ENCODE measurements at places on chromosomes 16 and 17.

DNA sequence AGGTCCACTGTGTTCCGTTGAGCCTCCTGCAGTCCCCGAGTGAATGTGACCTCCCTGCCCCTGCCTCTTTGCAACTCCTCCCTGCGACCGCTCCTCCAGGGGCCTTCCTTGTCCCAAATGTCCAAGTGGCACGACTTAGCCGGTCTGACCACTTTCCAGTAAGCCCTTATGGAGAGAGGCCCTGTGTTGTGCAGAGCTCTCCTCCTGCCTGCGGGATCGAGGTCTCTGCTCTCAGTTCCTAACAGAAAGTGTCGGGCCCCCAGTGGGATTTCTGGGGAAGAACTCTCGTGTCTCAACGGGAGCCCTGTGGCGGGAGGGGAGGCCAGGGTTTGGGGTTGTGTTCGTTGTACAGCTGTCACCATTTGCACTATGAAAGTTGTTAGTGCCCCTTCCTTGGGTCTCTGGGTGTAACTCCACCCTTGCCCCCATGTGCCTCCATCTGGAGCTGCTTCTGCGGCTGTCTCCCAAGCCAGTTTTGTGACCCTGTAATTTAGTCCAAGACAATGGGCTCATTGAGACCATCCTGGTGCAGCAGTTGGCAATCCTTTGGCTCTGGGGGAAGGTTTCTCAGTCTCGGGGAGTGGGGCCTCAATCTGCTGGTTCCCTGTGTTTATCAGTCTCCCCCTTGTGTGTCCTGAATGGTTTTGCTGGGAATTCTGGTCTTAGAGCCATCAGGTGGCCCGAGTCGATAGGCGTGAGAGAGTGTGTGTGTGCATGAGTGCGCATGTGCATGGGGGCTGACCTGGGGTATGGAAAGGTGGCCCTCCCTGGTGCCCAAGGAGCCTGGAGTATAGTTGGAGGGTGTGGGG, 234.5 kb downstream of the SEC14L1 start:
- DNase-seq = no peak

DNA sequence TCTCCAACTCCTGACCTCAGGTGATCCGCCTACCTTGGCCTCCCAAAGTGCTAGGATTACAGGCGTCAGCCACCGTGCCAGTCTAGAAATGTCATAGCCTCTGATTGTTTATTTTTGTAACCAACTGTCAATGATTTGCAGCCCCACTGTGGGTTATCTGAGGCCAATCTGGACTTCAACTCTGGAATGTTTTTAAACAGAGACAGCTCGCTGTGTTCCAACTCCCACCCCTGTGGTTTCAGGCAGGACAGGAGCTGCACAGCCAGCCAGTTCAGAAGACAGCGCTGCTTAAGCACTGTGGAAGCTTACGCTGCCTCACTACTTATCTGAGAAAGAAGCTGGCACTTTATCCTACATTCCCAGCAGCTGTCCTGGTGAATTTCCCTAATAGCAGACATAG, 19.5 kb downstream of the MRM3 start:
- DNase-seq = no peak

DNA sequence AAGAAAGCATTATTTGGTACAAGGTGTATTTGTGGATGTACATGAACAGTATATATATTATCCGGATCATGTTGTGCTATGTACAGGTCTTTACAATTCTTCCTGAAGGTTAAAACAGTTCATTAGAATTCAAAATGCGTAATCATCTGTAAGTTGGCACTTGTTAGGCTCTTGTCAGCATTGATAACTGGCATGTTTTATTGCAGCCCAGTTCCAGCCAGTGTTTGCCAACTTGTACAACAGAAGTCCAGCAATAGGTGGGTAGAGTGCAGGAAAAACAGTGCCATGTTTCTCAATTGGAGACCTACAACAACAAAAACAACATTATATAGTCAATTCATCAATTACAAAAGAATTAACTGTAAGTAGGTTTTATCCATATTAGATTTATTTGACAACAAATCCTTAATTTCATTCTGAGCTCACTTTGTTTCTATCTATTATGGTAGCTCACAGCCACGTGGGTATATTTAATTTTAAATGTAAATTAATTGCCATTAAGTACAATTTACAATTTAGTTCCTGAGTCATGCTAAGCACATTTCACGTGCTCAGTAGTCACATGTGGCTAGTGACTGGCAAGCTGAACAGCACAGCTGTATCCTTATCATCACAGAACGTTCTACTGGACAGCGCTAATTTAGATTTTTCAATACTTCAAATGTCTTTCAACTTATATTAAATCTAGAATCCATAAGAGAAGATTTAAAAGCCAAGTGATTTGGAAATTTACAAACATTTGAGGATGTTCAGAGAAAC, 8.6 kb upstream of the ANKFY1 start:
- no peak for DNase-seq

DNA sequence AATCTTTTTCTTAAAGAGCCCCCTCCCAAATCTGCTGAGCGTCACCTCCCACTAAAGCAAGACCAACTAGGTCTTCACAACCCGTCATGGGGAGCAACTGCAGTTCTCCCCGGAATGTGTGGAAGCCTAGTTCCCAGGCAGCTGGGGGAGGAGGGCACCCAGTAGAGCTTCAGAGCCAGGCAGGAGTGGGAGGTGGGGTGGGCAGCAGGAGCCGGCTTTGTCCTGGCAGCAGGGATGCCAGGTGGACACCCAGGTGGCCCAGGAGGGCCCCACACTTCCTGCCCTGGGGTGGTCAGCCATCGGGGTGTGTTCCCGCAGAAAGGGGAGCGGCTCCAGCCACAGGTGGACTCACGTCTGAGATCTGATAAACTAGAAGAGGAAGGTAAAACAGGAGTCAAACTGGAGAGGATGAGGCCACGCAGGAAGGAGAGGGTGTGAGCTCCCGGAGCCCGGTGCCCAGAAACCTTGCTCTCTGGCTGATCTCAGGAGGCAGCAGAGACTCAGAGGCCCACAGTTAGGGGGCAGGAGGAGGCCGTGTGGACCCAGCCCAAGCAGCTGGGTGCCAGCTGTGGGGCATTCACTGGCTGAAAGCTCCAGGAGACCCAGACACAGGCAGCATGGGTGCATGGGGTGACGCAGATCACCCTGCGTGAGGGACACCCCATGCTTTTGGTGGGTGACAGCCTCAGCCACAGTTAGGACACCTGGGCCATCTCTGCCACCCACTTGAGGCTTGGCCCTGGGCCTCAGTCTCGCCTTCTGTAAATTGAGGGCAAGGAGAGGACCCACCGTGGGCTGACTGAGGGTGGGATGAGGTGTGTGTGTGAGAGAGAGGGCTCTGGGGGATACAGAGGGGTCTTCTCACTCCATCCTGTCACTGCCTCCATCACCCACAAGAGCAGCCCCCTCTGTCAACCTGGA, 260.8 kb upstream of the TNRC6C start:
- no peak for DNase-seq
